ENCODE measurements at places on chromosomes 2 and 18. TPM values are rescaled to one million over a fixed set of nuclear protein-coding genes. Genes with fewer than 3 reads are reported as not detected.

- DNase-seq: no peak
Measured at GRCh38 chr2:97714084-97714949, 941 bp downstream of the ZAP70 start.

- DNase-seq: no peak
Measured at GRCh38 chr2:237863689-237864443, 4.4 kb downstream of the RAMP1 start.

DNA sequence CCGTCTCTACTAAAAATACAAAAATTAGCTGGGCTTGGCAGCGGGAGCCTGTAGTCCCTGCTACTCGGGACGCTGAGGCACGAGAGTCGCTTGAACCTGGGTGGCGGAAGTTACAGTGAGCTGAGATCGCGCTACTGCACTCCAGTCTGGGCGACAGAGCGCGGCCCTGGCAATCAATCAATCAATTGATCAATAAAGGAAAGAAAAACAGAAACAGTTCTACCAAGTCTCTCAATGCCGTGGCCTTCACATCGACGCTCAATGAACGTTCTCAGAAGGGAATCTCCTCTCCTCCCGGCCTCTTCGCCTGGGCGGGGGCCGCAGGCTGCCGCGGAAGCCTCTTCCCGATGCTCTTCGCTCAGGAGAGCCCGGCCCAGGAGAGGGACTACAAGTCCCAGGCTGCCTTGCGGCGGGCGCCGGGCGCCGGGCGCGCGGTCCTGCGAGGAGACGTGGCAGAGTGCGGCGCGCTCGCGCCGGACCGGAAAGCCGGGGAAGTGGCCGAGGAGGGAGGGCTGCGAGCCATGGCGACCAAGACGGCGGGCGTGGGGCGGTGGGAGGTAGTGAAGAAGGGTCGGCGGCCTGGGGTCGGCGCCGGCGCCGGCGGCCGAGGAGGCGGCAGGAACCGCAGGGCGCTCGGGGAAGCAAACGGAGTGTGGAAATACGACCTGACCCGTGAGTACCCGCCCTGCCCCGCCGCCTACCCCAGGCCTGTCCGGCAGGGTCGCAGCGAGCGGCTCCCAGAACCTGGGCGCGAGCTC, at the start of gene TMEM214:
TMEM214 (plus strand) TSS at position 471 of the 758 bp plus-strand sequence; CDS start at position 522, 51 bp downstream.
- peak; percentile 66 for DNase-seq

DNA sequence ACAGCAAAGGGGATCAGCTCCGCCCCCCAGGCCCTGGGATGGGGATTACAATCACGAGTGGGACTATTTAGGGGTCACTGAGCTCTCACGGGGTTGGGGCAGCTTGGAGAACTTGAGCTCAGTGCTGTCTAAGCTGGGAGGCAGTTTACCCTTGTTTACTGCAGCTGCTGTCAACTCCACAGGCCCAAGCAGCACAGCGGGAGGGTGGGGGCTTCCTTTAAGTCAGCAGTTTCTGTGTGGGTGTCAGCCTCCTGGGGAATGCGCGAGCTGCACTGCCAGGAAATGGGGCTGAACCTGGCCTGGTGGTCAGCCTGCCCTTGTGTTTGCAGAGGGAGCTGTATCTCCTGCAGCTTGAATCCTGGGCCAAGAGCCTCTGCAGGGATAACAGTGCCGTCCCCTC, 29.8 kb downstream of the TOGARAM2 start:
- no peak for DNase-seq

- DNase-seq: no peak
Measured at GRCh38 chr2:172904236-172904635, 168.6 kb downstream of the RAPGEF4 start.

DNA sequence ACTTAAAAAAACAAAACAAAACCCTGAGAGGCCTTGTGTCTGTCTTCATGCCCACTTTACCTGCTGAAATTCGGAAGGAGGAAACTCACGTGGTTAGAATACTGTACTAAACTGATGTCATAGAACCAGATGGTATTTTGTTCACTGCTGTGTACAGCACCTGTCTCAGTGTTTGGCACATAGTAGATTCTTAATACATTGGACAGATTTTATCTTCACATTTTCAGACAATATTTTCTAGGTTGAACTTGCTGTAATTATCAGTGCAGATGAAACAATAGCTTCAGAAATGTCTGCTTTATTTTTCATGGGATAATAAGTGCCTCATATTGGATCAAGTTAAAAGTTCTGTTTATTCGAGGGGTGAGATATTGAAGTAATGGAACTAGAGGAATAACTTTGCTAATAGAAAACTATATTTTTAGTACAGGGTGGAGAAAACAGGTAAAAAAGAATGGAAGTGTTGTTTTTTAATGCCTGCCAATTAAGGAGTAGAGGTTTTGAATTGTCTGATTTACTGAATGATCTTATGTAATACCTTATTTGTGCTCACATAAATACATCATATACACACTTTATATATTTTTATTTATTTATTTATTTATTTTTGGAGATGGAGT, 23.7 kb downstream of the DDX1 start:
- no peak for DNase-seq

GRCh38 chr2:151840216-151841046, 12.2 kb upstream of the ARL5A start:
- DNase-seq: no peak

- DNase-seq: no peak
Measured at GRCh38 chr18:59669872-59670657, 27.2 kb downstream of the CCBE1 start.

GRCh38 chr2:113258471-113259147, 20.1 kb downstream of the PAX8 start:
- DNase-seq: no peak

DNA sequence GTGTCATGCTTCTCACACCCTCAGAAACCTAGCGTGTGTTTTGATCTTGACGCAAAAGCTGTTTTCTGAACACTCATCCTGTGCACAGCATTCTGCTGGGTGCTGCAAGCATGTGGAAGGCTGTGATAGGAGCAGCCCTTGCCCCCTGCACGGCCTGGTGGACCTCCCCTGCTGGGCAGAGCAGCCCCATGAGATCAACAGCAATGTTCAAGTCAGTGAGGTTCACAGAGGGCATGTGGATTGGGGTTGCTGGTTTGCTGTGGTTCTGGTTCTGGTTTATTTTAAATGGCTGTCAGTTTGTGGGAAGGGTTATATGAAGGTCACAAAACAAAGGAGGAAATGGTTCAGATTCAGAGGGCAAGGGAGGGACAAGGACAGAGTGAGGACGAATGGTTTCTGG, 71.3 kb downstream of the SOWAHC start:
- DNase-seq: no peak

GRCh38 chr2:96264086-96264485, 1.7 kb downstream of the TMEM127 start:
- DNase-seq: no peak

GRCh38 chr2:6196449-6196848, 504.3 kb downstream of the SOX11 start:
- peak; percentile 16 for DNase-seq

DNA sequence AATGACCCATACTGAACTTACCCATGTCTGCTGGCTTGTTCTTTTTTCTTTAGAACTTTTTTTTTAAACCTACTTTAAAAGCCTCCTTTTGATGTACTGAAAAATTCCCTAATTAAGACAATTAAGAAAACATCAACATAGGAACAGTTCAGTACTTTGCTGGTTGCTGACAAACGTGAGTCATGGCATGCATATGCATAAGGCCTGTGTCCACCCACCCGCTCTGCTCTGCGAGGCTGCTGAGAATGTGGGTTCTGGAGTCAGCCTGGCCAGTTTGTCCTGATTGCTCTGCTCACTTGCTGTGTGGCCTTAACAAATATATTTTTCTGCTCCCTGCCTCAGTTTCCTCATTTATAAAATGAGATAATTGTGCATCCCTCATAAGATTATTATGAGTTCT, 27.3 kb downstream of the LAMA3 start:
- DNase-seq: peak; percentile 65

GRCh38 chr2:63051795-63052333, 1.2 kb downstream of the OTX1 start:
- DNase-seq: no peak

DNA sequence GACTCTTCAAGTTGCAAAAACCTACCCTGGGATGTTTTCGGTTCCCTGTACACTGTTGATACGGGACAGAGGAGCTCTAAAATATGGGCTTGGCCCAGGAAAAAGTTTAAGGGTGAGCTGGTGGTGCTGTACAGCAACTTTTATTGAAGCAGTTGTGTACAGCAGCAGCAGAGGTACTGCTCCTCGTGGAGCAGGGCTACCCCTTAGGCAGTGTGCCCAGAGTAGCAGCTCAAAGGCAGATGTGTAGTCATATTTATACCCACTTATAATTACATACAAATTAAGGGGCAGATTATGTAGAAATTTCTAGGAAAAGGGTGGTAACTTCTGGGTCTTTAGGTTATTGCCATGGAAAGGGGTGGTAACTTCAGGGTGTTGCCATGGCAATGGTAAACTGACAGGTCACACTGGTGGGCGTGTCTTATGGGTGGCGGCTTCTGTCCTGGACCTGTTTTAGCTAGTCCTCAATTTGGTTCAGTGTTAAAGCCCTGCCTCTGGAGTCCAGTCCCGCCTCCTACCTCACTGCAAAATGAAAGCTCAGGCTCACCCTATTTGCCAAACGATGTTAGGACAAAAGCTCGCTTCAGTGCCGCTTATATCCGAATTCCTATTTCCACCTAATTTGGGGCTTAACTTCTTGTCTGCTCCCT, 203.2 kb downstream of the ETAA1 start:
- peak; percentile 87 for DNase-seq

DNA sequence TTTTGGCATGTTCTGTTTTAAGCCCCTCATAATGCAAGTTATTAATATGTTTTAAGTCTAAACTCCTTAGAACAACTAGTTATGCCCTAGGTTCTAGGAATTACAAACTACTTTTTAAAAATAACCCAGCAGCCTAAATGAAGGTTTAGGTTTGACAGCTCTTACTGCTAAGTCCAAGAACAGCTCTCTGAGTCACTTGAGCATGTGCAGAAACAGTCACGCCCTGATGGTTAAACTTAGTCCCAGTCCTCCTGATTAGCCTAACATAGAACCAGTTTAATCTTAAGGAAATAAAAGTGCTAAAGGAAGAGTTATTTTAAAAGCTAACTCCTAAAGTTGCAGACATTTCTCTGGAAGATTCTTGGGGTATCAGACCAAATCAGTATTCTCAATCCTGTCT, 72.5 kb downstream of the RMDN2 start:
- DNase-seq: no peak

DNA sequence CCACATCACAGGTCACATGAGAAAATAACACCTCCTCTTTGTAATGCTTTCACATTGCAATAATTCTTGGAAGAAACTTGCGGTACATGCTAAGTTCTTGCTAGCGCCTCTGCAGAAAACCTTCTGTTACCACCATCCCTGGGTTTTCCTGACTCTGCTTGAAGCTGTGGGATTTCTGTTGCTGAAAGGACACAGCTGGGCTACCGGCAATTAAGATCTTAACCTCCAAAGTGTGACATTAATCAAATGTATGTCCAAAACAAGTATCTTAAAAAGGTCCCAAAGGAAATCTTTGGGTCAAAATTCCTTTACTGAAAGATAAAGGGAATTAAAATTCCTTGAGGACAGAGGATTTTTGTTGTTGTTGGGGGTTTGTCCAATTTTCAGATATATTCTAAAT, 7.5 kb downstream of the CCBE1 start:
- DNase-seq: no peak

- DNase-seq: no peak
Measured at GRCh38 chr2:50754514-50754913, 277.4 kb downstream of the NRXN1 start.

DNA sequence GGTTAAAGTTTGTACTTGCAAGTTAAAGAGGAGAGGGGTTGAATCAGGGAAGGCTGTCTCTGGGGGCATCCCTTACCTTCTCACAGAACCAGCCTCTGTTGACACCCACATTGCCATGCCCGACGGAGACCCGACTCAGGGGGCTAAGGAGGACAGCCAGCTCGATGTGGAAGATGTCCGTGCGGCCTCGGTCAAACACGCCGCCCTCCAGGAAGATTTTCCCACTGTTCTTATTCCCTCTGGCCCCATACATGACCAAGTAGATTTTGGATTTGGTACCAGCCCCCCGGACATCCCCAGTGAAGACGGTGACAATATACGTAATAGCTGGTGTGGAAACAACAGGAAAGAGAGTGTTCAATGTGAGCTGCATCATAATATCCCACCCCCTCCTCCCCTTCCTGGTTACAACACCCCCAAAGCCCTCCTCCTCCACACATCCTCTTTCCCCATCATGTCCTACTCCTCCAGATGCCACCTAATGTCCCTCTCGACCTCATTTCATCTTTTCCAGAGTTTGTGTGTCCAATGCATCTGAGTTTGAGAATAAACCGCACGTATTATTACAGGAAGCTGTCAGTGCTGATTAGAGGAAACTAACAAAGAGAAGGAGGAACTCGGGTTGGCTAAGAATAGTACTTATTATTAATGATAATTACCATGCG, 55.7 kb downstream of the LOXHD1 start:
- DNase-seq: no peak

GRCh38 chr18:4319738-4320677, 135.1 kb downstream of the DLGAP1 start:
- no peak for DNase-seq

GRCh38 chr2:64007924-64008323, 11.3 kb downstream of the VPS54 start:
- no peak for DNase-seq

DNA sequence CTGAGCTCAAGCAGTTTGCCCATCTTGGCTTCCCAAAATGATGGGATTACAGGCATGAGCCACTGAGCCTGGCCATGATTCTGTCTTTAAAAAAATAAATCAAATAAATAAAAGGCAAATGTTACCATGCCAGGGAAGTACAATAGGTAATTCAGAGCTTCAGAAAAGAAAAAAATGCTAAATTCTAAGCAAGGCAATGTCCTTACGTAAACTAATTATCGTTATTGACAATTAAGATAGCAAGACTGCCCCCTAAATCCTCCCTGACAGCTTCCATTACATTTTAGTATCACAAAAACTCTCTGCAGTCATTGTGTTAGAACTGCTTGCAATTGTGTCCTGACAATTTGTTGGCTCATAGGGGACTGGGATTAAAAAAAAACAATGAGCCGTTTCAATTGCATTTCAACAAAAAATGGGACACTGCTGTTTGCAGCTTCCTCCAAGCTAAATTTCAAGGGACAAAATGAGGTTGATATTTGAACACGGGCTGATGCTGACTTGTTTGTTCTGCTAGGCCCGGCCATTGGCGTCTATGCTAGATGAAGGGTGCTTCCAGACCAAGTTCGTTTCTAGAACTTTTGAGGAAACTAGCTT, 88.9 kb downstream of the MOGAT1 start:
- no peak for DNase-seq

GRCh38 chr18:79545736-79546171, 133.8 kb upstream of the CTDP1 start:
- no peak for DNase-seq

GRCh38 chr2:101617796-101618195, 79.7 kb upstream of the MAP4K4 start:
- DNase-seq: no peak

- DNase-seq: no peak
Measured at GRCh38 chr2:241803387-241804325, 5.3 kb upstream of the NEU4 start.

GRCh38 chr18:22674272-22674671, 256.6 kb upstream of the CTAGE1 start:
- peak; percentile 56 for DNase-seq

- no peak for DNase-seq
Measured at GRCh38 chr2:129229196-129229595, 750.3 kb upstream of the RAB6C start.

The ZNF396 gene
- 3.1 TPM for total RNA-seq

The IL1RN gene
- not detected for total RNA-seq

The SAG gene
- not detected for total RNA-seq

The TMEM247 gene
- total RNA-seq: not detected

The ALPP gene
- 1.5 TPM for total RNA-seq

The VWA3B gene
- not detected for total RNA-seq

The RNF25 gene
- 59.5 TPM for total RNA-seq

The GLI2 gene
- 2.0 TPM for total RNA-seq

The GAL3ST2 gene
- not detected for total RNA-seq

The GKN2 gene
- total RNA-seq: not detected

The MC2R gene
- not detected for total RNA-seq
